Stimulated activated CD4-positive, alpha-beta T cell treated with anti-CD3 and anti-CD28 coated beads, Interleukin-1b, Interleukin-23, amount 100 ng/mL, for 1 hour (primary cell): ENCODE measurements at places on chromosomes 1 and 21.
A peak's percentile ranks its signal among the peaks of the same experiment; 100 is the strongest.

- no peak for DNase-seq
Measured at GRCh38 chr1:172460177-172460576, 16.3 kb upstream of the PIGC start.

DNA sequence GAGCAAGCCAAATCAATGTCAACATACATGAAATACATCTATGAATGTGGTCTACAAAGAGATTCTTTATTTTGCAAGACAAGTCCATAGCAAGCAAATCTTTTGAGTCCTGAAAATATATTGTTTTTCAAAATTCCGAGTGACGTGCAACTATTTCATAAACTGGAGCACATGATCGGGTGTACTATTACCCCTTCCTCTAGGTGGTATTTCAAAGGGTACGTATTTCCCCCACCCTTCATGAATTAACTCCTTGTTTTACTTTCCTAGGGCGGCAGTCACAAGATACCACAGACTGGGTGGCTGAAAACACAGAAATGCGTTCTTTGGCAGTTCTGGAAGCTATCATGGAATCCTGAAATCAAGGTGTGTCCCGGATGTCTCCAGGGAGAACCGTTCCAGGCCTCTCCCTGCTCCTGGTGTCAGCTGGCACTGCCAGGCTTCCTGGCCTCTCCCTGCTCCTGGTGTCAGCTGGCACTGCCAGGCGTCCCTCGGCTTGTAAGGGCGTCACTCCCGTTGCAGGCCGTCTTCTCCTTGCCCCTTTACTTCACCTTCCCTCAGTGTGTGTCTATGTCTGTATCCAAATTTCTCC is 55.3 kb downstream of the RIPK4 start:
- DNase-seq: no peak

DNA sequence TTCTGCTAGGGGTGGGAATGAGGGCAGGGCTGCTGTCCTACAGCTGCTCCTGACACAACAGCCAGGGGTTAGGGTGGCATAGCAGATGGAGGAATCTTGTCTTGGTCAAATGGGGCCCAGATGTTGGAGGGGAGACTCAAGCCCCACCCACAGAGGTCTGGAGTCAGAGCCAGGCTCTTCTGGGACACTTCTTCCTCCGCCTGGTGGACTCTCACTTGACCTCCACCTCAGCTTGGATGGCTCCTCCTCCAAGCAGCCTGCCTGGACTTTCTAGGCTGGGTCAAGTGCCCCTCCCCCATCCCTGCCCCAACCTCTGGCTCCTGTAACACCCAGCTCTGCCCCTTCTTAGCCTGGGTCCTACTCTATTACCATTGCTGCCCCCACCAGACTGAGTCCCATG is 35.5 kb downstream of the EPHA2 start:
- no peak for DNase-seq

GRCh38 chr1:171403393-171403792 is 81.9 kb upstream of the PRRC2C start:
- DNase-seq: no peak

DNA sequence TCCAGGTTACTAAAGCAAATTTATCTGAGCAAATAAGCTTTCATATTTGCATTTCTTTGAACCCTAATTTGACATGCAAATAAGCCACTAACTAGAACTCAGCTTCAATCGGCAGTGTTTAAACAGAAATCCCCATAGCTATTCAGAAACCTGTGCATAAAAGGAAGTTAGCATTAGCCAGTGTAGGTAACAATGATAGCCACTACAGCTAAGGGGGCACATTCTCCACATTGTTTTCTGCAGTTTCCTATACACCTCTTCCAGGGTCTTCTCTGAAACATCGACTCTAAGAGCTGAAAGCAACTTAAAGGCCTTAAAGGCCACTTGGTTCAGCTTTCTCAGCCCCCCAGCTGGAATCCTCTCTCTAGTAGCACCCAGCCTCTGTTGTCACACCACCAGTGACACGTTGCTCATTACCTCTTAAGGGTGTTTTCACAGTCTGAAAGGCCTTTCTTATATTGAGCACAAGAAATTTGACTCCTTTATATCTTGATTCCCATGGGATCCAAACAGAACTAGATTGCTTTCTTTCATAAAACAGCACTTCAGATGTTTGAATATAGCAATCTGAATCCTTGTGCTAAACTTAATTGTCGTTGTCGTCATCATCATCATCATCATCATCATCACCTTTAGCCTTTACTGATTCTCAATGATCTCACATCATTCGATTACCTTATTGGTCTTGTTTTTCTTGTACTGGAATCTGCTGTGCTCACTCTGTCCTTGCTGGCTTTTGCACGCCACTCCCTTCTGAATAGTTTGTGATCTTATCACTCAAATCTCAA is 93.9 kb upstream of the DAB1 start:
- no peak for DNase-seq

DNA sequence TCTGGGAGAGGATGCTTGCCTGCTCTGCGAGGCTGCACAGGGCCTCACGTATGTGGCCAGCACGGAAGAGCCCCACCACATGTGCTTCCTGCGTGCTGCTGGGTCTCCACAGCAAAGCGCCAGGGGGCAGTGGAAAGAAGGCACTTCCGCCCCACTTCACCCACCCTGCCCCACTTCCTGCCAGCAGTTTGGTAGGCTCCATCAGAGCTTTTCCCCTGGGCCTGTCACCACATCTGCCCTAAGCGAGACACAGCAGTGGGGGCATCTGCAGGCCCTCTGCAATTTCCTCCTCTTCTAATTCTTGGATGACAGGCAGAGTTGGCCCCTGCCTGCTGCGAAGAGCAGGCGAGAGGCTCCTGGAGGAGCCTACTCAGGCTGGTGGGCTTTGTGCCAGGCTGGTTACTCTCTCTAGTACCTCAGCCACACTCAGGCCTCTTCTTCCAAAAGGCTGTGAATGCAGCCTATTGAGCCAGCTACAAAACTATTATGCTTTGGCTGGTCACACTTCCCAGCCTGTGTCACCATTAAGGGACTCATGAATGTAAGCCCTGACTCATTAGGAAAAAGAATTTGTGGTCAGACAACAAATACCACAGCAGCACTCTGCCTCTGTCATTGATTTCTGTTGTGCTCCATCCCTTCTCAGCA is 25.0 kb downstream of the CD244 start:
- peak; percentile 37 for DNase-seq

GRCh38 chr1:39293375-39294070 is 89.0 kb downstream of the MACF1 start:
- DNase-seq: no peak

GRCh38 chr21:30083225-30083945 is 83.2 kb downstream of the CLDN17 start:
- DNase-seq: no peak

DNA sequence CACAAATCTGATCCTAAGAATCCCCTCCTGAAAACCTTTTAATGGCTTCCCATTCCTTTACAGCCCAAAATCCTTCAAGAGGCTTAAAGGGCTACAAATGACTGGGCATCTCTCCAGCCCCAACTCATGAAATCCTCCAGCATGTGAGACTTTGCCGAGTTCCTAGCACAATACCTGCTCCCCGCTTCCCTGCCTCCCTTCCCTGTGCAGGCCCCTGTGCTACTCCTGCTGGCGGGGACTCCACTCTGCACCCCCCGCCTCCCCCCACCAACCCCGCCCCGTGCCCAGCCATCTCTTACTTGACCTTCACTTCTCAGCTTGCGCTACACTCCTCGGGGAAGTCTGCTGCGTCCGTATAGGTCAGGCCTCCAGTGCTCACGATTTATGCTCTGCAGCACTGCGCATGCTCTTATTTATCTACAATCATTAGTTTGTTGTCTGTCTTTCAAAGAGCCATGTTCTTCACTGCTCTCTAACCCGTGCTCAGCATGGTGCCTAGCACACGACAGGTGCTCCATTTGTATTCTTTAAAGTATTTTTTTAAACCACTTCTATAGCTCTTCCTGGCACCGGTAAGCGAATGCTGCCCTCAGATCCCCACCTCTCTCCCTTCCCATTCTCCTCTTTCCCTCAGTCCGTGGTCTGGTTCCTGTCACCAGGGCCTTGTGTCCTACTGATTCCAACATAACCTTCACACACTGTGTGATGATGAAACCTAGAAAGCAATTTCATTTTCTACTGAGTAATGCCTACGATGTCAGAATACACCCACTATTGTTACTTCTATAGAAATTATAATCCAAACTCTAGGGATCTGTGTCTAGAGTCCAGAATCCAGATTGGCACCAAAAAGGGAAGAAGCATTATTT is 37.5 kb upstream of the PLA2G2C start:
- DNase-seq: no peak

DNA sequence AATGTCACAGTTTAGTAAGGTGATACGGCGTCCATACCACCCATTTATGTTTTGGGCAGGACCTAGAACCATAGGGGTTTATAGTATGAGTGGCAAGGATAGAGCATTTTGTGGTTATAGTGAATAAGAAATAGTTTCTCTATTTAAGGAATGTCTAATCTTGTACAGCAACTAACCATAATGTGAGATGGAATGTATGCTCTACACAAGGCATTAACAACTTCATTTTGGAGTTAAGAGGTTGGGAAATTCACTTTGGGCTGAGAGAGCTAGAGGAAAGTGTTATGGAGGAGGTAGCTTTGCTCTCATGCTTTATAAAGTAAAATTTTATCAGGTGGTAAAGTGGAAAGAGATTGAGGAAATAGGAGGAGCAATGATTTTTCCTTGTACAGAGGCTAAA is 3.0 kb upstream of the MCL1 start:
- DNase-seq: no peak

GRCh38 chr1:87989346-87989745 is 660.7 kb downstream of the LMO4 start:
- DNase-seq: no peak

DNA sequence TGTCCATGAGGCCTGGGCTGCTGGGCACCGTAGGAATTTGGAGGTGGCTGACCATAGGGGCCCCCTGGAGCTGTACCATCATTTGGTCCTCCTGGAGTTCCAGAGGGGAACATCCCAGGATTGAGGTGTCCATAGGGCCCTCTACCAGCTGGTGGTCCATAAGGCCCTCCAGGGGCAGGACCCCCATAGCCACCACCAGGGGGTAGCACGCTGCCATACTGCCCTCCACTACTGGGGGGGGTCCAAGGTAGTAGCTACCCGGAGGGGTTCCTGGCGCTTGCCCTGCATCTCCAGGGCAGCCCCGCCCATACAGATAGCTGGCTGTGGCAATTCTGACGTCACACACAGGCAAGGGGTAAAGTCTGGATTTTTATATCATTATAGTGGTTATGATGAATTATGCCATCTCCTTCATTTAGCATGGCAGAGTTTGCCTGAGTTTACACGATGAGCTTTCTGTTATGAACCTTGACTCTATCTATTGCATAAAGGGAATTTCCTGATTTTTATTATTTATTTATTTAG is 13.2 kb downstream of the MDM4 start:
- no peak for DNase-seq

GRCh38 chr1:154664331-154665002 is 56.5 kb upstream of the ADAR start:
- no peak for DNase-seq

DNA sequence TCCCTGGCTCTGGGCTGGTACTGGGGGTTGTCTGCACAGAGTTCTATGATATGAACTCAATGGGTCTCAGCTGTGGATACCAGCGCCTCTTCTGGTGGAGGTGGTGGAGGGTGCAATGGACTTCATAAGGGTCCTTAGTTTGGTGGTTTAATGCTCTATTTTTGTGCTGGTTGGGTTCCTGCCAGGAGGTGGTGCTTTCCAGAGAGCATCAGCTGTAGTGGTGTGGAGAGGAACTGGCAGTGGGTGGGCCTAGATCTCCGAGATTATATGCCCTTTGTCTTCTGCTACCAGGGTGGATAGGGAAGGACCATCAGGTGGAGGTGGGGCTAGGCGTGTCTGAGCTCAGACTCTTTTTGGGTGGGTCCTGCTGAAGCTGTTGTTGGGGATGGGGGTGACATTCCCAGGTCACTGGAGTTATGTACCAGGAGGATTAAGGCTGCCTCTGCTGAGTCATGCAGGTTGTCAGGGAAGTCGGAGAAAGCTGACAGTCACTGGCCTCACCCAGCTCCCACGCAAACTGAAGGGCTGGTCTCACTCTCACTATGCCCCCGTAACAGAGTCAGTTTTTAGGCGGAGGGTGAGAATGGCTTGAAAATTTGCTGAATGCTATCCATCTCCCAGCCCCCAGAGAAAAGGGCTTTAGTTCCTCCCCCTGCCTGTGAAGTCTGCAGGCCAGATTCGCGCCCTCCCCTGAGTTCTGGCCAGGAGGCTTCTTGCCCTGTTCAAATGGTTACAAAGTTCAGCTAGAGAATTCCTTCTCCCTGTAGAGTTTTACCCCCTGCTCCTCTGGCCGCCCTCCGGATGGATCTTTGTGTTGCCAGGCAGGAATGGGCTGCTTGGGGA is 902.9 kb downstream of the LTN1 start:
- DNase-seq: no peak

DNA sequence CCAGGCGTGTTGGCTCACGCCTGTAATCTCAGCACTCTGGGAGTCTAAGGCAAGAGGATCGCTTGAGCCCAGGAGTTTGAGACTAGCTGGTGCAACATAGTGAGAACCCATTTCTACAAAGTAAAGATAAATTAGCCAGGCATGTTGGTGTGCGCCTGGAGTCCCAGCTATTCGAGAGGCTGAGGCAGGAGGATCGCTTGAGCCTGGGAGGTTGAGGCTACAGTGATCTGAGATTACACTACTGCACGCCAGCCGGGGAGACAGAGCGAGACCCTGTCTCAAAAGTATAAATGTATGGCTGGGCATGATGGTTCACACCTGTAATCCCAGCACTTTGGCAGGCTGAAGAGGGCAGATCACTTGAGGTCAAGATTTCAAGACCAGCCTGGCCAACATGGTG is 51.5 kb upstream of the LBR start:
- no peak for DNase-seq

- DNase-seq: no peak
Measured at GRCh38 chr1:27811741-27812500, 18.7 kb upstream of the PPP1R8 start.

GRCh38 chr1:69269491-69269890 is 298.2 kb upstream of the LRRC7 start:
- DNase-seq: no peak

GRCh38 chr1:93878501-93878888 is 511 bp downstream of the DNTTIP2 start:
- DNase-seq: no peak

DNA sequence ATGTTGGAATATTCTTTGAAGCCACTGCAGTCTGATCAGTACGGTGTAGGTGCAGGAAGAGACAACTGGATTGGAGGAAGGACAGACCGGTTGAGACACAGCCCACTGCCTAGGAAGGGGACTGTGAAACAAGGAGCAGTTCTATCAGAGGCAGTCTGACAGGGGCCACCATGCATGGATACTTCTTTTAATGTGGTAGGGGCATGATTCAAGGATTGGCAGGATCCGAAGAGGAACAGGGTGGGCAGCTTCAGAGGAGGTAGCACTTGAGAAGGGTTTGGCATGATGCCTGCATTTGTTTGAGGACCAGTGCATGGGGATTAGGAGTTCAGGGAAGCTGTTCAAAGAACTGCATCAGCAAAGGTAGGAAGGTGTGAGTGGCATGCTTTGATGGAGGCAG is 167.9 kb downstream of the DYRK1A start:
- no peak for DNase-seq

- no peak for DNase-seq
Measured at GRCh38 chr1:246329900-246330299, 177.2 kb downstream of the SMYD3 start.

DNA sequence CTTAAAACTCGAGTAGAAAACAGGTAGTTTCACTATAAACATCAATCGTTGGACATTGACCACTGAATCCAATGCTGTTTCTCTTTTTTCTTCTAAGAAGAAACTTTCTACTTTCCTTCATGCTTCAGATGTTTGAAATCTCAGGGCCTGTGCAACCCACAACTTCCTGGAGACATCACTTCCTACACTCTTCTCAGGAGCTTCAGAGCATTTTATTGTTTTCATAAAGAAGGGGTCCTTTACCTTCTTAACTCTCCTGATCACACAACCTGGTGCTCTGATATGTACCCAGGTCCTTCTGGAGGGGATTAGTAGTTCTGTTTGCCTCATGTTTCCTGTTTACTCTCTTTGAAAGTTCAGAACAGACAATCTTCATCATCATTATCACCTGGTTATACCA is 113.0 kb upstream of the VAV3 start:
- DNase-seq: no peak
